Erythroblast (primary cell): ENCODE measurements at places on chromosomes 12 and 14.

DNA sequence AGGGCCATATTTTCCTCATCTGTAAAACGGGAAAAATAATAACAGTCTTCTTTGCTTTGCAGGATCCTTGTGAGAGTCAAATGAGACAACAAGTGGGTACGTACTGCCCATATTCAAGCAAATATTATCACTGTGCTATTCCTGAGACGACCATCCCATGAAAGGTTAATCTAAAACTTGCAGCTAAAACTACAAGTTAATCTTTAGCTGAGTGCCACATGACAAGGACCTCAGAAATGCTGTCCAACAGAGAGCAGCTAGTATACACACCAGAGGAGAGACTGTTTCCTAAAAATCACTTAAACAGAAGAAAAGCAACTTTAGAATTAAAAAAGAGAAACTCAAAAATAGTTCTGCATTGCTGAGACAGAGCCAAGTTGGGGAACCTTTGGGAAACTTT lies 162.7 kb upstream of the TMTC2 start:
- no peak for DNase-seq

DNA sequence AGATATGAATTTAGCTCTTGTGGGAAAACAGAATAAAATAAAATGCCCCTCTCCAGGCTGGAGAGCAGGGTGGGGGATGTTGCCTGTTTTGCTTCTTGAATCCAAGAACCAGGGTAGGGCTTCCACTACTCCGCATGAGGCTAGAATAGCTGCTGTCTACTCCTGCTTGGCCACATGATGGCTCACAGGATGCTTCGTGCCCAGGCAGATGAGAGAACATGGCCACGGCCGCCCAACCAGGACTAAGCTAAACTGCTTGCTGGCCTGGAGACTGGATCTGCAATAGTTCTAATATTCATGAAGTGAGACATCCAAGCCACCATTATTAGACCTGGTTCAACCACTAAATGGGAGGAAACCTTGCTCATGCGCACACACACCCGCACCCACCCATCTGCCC lies 122.2 kb upstream of the METAP2 start:
- peak; percentile 20 for DNase-seq

DNA sequence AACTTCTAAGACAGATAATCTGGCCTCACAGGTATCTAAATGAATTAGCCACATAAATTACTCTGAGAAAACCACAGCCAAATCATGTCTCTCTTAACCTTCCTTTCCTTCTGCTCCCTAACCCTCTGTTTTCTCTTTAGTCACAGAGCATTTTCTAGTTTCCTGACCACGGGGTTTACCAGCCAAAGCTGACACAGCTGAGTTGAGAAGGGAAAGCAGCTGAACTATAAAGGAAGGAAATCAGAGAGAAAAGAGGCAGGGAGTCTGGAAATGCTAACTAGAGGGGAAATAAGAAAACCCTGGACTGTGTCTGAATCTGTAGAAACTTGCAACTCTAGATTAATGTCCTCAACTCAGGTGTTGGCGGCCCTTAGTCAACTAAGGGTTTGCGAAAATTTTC lies 24.4 kb downstream of the ANKS1B start:
- DNase-seq = no peak

DNA sequence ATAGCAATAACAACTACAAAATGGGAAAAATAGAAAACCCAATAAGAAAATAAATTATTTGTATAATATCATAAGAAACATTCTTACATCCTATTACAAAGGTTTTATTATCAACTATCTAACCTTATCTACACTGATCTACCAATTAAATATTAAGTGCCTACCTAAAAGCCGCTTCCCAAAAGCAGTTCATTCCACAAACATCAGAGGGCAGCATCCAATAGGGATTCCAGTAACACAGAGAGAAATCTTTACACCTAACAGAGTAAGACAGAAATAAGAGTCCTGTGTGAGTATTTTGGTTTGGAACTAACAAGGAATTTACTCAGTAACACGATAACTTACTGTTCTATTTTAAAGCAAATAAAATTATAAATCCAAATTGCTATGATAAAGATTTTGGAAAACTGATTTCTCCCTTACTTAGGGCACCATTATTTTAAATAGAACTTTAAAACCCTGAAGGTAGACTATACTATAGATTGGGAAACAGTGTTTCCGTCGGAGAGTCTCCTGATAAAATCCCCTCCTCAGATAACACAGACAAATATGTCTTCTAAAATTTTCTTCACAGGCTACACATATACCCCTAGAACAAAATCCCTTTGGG lies 15.0 kb downstream of the GXYLT1 start:
- DNase-seq = peak; percentile 59

- no peak for DNase-seq
These were observed at the start of gene KRT75 for GRCh38 chr12:52434081-52434733. KRT75 (minus strand) TSS chr12:52434371; CDS start chr12:52434304, 67 bp downstream.

GRCh38 chr14:98501335-98501734 lies 770.7 kb downstream of the BCL11B start:
- DNase-seq = no peak

- DNase-seq = no peak
These were observed 14.2 kb downstream of the FAIM2 start for GRCh38 chr12:49889361-49890095.

DNA sequence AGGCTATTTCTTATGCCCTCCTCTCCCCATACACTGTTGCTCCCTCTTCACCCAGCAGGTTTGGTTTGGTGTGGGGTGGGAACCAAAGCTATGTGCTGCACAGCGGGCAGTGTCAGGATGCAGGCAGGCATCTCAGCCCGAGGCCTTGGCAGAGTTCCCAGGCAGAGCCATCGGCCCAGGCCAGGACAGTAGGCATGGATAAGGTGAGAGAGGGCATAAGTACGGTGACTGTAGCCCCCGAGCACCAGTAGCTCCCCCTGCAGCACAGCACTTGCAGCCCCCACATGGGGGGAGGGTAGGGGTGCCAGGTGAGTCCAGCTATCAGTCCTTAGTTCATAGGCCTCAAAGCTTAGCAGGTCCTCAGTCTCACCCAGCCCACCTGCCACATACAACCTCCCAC lies 7.2 kb downstream of the KLHL33 start:
- DNase-seq = no peak

GRCh38 chr12:52662093-52662917 lies 10.3 kb upstream of the KRT2 start:
- peak; percentile 98 for DNase-seq

DNA sequence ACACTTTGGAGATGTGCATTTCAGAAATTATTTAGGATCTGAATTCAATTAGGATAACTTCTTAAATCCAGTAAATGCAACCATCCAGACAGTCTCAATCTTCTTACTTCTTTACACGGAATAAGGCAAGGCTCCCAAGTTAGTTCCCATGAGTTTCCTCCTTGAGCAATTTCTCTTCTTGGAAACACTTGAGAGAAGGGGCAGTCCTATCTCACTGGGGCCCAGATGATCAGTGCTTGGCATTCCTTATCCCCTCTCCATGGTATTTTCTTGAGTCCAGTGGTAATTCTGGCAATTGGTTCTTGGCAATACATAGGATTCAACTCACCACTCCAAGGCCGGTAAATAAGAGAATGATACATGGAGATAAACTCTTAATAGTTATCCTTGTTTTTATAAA lies 87.1 kb upstream of the PTHLH start:
- no peak for DNase-seq

DNA sequence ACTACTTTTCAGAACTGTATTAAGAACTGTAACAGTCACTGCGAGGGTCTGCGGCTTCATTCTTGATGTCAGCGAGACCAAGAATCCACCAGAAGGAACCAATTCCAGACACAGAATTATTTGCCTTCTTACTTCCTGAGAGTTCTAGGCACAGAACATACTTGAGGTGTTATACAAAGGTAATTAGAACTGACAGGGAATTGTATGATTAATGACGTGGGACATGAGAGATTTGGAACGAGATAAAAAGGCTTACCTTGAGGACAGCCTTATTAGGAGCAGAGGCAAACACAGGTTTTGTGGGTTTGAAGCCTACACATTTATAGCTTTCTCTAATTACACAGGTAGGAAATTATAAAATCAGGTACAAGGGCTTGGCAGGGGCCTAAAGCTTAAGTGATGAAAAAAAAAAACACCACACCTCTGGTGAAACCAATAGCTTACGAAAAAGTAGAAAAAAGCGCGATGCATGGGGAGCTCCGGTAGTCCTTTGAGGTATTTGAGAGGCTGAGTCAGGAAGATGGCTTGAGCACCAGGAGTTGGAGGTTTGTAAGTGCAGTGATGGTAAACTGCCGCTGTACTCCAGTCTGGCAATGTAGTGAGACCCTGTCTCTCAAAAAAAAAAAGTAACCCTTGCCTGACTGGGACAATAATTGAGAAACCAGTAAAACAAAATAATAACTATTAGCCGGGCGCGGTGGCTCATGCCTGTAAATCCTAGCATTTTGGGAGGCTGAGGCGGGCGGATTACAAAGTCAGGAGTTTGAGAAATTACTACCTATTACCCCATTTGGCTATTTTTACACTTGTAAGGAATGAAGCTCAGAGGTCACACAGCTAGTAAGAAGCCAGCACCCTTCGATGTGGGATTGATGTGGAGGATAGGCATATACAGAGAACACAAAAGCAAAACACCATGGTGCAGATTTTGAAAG lies 795 bp upstream of the ACOT2 start:
- no peak for DNase-seq

DNA sequence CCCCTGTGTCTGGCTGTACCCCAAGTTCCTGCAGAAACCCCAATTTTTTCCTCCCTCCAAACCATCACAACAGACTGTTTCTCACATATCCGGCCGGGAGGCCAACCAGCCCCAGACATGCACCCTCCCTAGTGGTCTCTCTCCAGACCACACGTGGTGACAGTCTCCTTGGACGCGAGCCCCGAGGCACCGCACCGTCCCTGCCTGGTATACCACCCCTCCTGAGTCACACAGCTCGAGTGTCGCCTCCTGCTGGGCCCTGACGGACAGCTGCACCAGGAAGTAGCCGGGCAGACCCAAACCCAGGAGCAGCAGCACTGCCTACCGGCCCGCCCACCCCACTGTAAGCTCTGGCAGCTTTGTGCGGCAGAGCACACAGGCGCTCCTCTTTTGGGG lies 97.4 kb downstream of the RFLNA start:
- DNase-seq = peak; percentile 19
